ENCODE measurements at places on chromosomes 16 and 17. TPM values are rescaled to one million over a fixed set of nuclear protein-coding genes. Genes with fewer than 3 reads are reported as not detected.

DNA sequence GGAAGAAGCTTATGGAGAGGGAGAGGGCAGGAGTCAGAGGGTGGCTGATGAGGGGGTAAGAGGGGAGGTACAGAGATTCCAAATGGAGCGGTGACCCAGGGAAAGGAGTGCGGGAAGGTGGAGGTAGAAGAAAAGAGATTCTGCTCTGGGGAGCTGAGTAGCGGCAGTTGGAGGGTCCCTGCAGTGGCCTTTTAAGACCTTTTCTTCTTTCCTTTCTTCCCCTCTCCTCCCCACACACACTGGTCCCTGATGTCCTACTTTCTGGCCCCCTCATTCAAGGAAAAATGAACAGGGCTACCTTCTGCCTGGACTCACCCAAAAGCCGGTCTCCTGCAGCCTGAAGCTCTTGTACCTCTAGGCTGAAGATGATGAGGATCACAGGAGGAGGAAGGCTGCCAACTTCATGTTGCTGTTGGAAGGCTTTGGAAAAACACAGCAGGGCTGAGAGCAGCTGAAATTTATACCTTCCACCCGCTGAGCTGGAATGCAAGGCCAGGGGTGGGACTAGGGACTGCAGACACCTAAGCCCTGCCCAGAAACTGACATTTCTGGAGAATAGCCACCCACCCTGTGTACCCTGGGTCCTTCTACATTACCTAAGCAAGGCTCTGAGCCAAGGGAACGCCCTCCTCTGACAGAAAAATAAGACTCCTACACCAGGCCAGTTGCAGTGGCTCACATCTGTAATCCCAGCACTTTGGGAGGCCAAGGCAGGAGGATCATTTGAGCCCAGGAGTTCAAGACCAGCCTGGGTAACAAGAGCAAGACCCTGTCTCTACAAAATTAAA lies 9.4 kb upstream of the HEATR6 start:
- DNase-seq, result no peak

DNA sequence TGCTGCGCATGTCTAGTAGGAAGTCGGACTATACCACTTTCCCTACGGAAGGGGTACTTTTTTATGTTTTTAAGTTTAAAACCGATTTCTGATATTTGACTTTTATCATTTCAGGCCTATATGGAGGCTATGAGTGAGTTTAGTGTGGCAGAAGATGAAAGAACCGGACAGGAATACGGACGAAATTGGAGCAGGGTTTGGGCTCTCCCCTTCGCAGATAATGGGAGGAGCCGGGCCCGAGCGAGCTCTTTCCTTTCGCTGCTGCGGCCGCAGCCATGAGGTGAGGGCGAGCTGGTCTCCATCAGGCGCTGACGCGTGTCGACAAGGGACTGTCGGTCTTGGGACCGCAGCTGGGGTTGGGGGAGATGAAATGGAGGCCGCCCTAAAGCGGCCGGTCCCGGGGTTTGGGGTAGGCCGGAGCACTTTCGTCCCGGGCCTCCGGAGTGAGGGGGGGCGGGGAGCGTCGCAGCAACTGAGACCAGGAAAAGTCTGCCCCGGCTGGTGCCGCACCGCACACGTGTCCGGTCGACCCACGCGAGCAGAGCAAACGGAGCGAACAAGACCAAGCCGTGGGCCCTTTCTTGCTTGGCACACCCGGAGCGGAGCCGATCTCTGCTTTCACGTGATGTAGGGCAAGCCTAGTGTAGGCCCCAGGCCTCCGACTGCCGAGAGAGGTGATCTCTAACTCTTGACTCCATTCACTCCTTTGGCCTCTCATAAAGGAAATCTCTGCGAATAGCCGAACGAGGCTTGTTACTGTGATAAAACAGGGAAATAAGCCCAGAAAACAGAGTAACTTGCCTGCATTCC lies at the start of gene RPL19:
TSS of gene RPL19 (plus strand) at position 214 of the 810 bp plus-strand sequence. CDS start at position 276, 62 bp downstream.
- DNase-seq, result peak; percentile 84

DNA sequence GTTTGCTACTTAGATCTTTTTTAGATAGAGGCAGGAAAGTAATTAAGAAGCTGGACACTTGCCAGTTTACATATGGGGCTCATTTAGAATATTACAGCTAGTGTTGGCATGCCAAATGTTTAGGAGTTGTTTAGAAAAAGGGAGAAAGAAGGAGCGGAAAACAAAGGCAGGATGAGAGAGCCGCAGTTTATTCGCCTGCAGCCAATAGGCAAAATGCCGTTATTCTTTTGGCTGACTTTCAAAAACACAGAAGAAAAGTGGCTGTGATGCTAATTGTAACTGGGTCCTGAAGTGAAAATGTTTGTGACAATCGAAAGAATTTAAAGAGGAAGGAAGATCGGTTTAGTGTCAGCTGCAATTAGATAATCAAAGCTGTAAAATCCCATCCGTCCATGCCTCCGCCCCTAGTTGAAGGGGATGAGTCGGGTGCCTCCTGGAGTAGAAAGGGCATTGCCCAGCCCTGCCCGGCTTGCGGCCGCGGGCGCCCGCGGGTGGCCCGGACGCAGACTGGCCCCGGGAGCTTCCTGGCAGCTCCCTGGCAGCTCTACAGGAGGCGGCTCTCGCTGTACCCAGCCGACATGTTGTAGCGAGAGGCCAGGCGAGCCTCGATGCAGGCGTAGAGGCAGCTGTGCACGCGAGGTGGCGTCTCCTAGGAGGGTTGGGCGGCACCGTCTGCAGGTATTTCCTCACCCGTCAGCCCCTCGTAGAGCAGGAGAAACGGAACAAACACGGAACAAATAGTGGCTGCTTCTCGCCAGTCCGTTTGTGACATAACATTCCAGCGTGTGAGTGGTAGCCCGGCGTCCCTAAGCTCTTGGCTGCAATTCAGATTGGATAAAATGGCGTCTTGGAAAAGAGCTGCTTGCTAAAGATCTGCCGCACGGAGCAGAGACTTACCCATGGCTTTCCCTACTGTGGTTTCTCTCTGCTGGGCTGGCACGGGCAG lies 82.2 kb downstream of the TNRC6C start:
- no peak for DNase-seq

The ZNF750 gene
- not detected for total RNA-seq

DNA sequence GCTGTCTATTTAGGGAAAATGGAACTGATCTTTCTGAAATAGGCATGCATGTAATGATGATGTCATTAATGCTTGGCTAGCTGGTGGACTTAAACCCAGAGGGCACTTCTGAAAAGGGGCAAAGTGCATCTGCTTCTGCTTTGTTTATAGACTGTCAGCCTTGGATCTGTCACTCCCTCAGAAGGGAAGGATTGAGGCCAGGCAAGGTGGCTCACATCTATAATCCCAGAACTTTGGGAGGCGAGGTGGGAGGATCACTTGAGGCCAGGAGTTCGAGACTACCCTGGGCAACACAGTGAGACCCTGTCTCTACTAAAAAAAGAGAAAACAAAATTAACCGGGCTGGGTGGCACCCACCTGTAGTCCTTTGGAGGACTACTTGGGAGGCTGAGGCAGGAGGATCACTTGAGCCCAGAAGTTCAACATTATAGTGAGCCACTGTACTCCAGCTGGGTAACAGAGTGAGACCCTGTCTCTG lies 185.5 kb downstream of the WWOX start:
- no peak for DNase-seq

The AURKB gene
- 146 TPM for total RNA-seq

The ZNF423 gene
- total RNA-seq, result not detected

DNA sequence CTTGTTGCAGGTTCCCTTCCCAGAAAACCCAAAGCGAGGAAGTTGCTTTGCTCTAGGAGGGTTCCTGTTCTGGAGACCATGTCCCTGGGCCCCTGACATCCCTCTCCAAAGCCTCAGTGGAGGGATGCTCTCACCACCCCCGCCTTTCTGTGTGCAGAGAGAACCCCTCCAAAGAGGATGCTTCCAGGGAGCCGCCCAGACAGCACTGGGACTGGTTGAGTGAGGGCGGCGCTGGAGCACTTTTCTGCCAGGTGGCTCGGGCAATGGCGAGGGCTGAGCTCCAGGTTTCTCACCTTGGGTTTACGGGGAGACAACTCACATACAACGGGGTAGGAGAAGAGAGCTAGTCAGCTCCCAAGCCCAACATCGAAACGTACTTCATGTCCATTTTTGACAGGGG lies 7.3 kb downstream of the EMC6 start:
- no peak for DNase-seq

- DNase-seq, result no peak
Observed at GRCh38 chr17:82817947-82818346, 21.9 kb downstream of the ZNF750 start.

- DNase-seq, result peak; percentile 66
Observed at GRCh38 chr17:63700528-63701455, 867 bp upstream of the LIMD2 start.

The RTN4RL1 gene
- total RNA-seq, result 0.21 TPM

- peak; percentile 19 for DNase-seq
Observed at GRCh38 chr16:19520861-19521331, 1.0 kb downstream of the GDE1 start.

GRCh38 chr17:73100363-73100762 lies 7.9 kb upstream of the SLC39A11 start:
- no peak for DNase-seq

DNA sequence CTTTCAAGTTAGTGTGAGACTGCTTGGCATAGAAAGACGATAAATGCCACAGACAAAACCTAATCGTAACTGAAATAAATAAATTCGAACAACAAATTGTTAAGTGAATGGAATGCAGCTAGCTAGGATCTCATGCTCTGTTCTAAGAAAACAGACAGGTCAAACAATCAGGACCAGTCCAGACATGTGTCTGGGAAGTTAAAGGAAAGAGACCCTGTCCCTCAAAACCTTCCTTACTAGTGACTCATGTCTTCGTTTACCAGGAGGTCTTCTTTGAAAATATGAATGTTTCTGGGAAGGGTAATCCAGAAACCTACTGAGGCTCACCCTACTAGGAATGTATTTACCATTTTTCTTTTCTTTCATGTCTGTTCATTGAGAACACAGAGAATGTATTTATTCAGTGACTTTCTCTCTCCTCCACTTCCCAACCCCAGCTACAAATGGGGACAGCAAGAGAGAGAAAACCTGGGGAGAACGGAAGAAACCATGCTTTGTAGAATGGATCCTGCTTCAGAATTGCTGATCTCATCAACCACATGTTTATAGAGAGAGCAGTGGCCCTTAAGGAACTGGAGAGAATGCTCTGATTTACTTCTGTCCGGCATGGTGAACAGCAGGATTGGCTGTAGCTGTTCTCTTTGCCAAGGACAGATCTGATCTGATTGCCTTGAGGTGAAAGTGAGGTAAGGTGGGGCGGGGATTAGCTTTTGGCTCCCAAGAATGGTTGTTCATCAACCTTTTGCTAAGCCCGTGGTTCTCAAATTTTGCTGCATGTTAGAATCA lies 39.4 kb upstream of the DHX8 start:
- DNase-seq, result no peak

DNA sequence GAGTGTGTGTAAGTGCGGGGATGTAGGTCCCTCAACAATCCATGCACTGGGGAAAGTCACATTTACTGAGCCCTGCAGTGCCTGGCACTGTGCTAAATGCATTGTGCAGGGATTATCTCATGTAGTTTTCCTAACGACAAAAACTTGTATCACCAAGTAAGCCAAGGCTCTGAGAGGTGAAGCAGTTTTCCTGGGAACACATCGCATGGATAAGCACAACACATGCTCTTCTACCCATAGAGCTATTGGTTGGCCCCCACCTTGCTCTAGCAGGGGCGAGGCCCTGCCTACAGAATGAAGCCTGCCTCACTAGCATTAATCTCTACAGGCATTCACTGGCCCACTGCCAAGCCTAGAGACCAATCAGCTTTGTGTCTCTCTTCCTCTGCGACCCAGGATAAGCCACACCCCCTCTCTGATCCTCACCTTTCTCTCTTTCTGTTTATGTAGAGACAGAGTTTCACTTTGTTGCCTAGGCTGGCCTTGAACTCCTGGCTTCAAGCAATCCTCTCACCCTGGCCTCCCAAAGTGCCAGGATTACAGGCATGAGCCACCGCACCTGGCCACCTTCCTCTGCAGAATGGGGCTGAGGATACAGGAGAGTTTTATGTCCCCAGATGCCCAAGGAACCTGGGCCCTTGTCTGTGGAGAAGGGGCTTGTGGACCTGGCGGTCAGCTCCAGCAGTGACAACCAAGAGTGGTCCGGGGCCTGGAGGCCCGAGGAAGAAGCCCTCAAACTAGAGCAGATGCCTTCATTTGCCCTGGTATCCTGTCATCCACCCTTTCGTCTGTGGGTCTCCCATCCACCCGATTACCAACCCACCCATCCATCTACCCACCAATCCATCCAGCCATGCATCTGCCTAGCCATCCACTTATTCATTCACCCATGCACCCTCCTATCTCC lies 12.8 kb downstream of the CDH16 start:
- peak; percentile 26 for DNase-seq

GRCh38 chr16:78796221-78796866 lies 696.9 kb downstream of the WWOX start:
- peak; percentile 30 for DNase-seq

GRCh38 chr16:55661941-55662643 lies 6.3 kb downstream of the SLC6A2 start:
- no peak for DNase-seq

- no peak for DNase-seq
Observed at GRCh38 chr16:86514481-86515376, 4.4 kb downstream of the FOXF1 start.

The SLX1A gene
- 48.1 TPM for total RNA-seq

DNA sequence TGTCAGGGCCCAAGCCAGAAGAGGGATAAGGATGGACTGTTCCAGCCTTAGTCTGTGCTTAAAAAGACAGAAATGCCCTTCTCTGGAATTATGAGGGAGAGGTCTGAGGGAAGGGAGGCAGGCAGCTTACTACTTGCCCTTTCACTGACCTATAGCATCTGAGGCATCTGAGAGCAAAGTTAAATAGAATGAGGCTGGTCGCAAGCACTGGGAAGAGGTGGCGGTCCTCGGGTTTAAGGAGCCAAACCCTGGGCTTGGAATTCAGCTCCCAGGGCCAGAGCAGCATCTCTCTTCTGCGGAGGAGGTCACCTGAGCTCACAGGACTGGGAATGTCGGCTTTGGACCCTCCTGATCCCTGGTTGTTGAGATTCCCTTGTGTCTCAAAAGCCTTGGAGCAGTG lies 3.1 kb upstream of the LIMD2 start:
- DNase-seq, result no peak

DNA sequence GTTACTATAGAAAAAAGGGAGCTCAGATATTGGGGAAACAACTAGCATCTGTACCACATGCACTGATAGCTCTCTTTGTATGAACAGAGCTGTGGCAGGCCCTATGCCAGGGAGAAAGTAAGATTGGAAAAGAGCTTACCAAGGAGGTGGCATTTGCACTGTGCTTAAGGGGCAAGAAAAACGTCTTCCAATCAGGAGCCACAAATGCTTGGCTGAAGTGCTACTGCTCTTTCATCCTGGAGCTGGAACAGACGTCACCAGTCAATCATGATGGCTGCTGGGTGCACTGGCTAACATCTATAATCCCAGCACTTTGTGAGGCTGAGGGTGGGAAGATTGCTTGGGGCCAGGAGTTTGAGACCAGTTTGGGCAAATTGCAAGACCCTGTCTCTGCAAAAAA lies 218.5 kb downstream of the SEC14L1 start:
- DNase-seq, result no peak

- no peak for DNase-seq
Observed at GRCh38 chr16:7597677-7598076, 265.0 kb downstream of the RBFOX1 start.

The KIF18B gene
- 33.0 TPM for total RNA-seq

- DNase-seq, result no peak
Observed at GRCh38 chr16:85845266-85845665, 45.8 kb downstream of the COX4I1 start.

Measured in activated T-cell treated with anti-CD3 and anti-CD28 coated beads, Interleukin-2, amount 50 U/mL, for 72 hours (primary cell).